NCI-H526 treated with DMSO at 0.1 percent for 48 hours (cell line): ENCODE measurements at places on chromosomes 3 and 15.
A peak's percentile ranks its signal among the peaks of the same experiment; 100 is the strongest.

DNA sequence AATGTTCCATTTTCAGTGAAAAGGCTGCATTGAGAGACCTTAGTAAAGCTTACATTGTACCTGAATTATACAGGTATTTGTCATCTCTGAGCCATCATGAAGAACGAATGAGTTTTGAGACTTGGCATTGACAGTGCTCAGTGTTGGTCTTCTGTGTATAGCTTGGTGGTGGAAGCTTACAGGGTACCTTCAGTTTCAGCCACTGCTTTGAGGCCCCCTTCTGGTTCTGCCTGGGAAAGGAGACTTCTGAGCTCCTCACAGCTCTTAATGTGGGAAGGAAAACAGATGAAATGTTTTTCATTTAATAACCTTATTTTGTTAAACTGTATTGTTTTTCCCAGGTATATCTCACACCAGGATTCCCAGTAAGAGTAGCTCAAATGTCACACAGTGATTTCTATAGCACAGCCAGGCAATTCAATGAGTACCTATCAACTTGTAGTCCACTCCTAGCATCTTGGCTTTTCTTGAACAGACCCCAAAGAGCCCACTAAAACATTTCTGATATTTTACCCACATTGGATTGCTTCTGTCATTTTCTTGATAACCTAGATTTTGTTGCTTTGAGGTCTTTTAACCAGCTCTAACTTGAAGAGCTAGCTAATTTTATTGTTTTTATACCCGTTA is 5.6 kb downstream of the SERPINI1 start:
- DNase-seq = peak; percentile 13

GRCh38 chr3:111548756-111549155 is 6.8 kb downstream of the CD96 start:
- no peak for DNase-seq

DNA sequence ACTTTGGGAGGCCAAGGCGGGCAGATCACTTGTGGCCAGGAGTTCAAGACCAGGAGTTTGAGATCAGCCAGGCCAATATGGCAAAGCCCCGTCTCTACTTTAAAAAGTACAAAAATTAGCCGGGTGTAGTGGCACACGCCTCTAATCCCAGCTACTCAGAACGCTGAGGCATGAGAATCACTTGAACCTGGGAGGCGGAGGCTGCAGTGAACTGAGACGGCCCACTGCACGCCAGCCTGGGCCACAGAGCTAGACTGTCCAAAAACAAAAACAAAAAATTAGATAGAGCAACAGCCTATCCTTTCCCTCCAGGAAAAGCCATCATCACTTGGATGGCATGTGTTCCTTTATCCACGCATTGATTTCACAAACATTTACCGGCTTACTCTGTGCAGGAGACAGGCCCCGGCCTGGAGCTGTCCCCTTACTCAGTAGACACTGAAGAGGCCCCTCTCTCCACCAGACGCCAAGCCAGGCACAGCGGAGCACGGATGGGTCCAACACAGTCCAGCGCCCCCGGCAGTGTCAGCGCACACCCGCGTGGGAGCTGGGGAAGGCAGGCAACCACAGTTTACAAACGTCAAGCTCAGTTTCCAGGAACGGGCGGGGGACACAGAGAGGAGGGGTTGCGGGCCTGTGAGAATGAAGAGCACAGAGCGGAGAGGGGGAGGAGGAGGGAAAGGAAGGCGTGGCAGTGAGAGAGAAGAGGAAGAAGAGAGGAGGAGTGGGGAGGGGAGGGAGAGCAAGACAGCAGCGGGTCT is 3.1 kb downstream of the GP5 start:
- peak; percentile 8 for DNase-seq

GRCh38 chr15:67907184-67907723 is 67.4 kb upstream of the RNU6-1 start:
- DNase-seq = peak; percentile 91

DNA sequence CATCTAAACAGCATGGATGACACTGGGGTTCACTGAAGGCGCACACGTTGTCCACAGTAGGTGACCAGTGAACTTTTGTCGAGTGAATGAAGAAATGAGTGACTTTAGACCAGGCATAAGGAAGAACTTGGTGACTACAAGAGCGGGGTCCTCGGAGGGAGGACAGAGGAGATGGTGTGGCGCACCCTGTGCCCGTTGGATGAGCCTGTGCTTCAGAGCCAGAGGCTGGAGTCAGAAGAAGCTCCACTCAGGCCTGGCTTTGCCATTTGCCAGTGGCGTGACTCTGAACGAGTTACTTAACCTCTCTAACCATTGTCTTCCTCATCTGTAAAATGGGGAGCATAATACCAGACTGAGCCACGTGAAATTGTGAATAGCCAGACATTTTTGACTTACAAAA is 42.2 kb downstream of the MUC4 start:
- no peak for DNase-seq

DNA sequence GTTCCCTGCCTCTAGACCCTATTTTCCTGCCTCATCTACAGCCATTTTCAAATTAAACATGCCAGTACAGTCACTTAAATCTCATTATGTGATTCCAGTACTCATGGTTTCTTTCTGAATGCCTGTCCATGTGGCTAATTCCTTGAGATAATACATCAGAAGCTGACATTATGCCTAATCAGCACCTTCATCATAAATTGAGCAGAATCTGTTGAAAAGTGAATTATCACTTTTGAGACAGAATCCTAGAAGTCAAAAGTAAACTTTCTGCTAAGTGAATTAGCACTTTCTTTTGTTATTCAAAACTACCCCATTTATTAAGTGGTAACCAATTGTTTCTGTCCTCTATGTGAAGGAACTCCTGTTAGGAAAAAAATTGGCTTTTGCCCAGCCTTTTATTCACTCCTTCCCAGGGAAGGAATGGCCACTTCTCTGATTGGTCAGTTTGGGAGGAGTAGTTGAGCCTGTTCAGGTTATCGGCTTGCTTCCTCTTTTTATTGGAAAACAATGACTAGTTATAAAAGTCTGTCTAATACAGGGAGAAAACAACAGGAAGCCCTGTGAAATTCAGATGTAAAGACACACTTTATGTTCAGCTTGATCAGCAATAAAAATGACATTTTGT is 40.5 kb downstream of the OSTN start:
- no peak for DNase-seq

DNA sequence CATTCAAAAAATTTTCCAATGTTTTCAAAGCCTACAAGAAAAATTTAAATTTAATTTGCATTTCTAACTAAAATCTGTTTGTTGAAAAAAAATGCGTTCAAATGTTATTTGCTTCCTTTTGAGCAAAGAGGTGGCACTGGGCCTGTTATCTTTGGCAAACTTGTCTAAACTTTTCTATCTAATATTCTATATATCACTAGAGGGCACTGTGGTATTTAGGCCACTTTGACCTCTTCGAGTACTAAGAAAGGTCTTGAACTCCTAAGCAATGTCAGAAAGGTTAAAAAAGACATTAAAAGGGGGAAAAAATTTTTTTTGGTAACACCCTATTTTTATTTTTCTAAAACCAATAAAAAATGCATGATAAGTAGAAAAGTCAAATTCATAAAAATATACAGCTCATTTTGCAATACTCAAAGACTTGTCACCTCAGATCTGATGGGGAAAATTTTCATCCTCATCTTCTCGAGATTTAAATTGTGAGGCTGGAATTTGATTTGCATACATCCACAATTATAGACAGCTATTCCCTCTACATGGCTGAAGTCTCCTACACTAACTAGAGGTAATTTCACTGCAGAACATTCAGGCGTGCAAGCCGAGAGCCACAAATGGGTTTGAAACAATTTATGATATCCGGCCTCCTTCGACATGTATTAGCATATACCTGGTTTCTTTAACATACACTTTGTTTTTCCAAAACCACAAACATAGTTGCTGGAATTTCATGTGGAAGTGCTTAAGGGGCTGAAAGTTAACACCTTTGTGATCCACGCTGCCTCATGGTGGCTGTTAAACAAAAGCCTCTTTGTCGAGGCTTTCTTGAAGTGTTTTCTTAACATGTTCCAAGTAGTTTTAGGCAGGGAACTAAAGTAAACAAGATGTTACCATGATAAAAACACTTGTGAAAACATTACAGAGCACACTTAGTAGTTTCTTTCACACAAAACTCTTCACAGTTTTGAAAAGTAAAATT is 576.4 kb downstream of the FOXP1 start:
- peak; percentile 90 for DNase-seq

DNA sequence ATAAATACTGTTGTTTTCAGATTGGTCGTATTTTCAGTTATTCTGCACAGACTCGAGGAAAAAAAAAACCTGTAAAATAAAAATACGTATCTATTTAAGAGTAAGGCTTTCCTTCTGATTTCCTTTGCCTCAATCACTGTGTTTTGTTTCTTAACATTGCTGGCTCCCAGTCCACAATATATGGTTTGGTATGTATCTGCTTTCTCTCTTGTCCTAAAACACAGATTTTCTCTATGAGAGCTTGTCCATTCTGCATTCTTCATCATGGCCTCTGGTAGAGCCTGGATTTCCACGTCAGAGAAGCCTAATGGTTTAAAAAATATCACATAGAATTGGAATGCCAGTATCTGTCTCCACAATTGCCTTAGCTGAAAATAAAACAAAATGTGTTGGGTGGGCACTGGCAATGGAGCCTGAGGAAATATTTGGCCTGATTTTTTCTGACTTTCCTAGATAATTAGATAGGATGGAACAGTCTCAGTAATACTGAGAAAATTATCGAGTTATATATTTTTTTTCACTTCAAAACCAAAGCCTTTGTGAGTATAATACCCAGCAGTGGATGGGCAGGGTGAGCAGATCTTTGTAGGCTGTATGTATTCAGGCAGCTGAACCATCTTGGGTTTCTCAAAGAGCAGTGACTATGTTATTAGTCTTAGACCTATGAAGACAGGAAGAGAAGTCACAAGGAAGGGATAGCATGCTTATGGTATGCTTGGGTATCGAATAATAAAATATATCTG is 1.9 kb downstream of the CD200 start:
- no peak for DNase-seq

GRCh38 chr15:30023798-30024295 is 58.9 kb upstream of the GOLGA8J start:
- DNase-seq = no peak

- DNase-seq = no peak
Observed at GRCh38 chr3:124599779-124600693, 130.2 kb upstream of the UMPS start.

DNA sequence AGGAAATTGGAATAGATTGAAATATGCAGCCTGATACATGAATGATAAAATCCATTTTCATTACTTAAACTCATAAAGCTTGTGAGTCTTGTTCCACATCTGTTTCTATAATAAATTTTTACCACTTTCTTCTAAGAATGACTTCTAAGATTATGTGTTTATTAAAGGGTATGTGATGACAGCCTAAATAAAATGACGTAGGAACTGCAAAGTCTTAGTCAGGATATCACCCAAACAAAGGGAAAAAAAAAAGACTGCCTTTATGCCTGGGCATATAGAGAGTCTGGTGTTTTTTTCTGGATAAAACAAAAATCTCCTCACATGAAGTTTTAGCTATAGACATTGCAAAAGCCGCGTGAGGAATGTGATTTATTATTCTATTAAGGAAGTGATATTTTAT is 844.0 kb downstream of the DIPK2A start:
- no peak for DNase-seq

GRCh38 chr3:129383292-129383860 is 45.1 kb downstream of the EFCAB12 start:
- DNase-seq = peak; percentile 36

- no peak for DNase-seq
Observed at GRCh38 chr15:89531796-89532537, 35.6 kb upstream of the RHCG start.

- no peak for DNase-seq
Observed at GRCh38 chr3:158908187-158908734, 106.4 kb downstream of the MFSD1 start.

- DNase-seq = no peak
Observed at GRCh38 chr3:197746801-197747237, 2.9 kb upstream of the FYTTD1 start.

DNA sequence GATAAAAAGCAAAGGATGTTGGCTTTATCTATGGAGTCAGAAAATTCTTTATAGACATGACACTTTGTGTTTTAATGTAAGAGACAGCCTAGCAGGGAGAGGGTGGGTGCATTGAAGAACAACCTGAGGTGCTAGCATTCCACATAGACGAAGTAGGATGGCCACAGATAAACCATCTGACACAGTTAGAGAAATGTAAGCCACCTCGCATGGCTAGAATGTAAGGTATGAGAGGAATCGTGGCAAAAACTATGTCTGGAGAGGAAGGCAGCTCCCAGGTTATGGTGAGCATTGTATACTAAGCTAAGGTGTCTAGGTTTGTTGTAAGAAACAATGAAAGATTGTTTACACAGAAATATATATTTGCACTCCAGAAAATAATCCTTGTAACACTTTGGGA is 194.0 kb upstream of the SLITRK3 start:
- no peak for DNase-seq

- DNase-seq = peak; percentile 14
Observed at GRCh38 chr15:89442671-89443307, 53.6 kb downstream of the RHCG start.

DNA sequence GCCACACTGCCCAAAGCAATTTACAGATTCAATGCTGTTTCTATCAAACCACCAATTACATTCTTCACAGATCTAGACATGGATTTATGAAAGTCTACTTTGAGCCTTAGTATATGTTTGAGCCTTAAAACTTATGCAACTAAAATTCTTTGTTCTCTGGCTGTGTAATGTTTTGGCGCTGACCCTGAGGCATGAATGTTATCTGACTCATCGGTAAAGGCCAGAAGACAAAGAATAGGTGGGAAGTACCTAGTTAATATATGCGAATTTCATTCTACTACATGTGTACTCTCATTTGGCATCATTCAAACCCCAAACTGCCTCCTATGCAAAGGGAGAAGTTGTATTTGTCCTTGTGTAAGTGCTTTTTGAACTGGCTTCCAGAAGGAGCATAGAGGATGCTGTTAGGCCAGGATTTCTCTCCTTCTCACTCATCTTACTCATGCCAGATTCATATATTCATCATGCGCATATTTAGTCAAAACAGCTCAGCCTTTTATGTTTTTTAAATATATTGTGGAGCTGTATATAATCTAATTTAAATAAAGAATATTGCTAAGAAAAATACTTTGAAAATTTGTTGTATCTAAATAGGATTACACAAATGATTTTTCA is 204.2 kb downstream of the NFKBIZ start:
- no peak for DNase-seq

DNA sequence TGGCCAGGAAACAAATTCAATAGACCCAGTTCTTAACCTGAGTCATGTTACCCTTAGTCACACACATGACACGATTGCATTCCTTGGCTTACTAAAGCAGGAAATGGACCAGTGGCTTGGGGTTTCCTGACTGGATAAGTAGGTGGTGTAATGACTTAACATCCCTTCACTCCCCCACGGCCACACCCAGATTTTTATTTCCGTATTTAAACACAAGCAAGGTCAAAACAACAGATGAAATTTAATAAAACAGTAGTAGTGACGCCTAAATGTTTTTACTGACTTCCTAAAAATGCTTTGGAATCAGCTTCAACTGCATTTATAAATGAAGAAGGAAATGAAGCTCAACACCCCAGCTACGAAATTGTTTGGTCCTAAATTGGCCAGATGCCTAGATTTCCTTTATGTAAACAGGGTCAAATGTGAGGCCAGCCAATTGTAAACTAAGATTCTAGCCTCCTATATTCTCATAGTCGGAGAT is 324.3 kb downstream of the CHST2 start:
- no peak for DNase-seq

GRCh38 chr3:82274897-82275296 is 513.5 kb upstream of the GBE1 start:
- DNase-seq = no peak

- DNase-seq = no peak
Observed at GRCh38 chr3:170606675-170607074, 20.8 kb upstream of the SLC7A14 start.

- DNase-seq = no peak
Observed at GRCh38 chr15:44490622-44491021, 46.3 kb upstream of the EIF3J start.
